ENCODE measurements at places on chromosomes 6 and 20.
A peak's percentile ranks its signal among the peaks of the same experiment; 100 is the strongest.

DNA sequence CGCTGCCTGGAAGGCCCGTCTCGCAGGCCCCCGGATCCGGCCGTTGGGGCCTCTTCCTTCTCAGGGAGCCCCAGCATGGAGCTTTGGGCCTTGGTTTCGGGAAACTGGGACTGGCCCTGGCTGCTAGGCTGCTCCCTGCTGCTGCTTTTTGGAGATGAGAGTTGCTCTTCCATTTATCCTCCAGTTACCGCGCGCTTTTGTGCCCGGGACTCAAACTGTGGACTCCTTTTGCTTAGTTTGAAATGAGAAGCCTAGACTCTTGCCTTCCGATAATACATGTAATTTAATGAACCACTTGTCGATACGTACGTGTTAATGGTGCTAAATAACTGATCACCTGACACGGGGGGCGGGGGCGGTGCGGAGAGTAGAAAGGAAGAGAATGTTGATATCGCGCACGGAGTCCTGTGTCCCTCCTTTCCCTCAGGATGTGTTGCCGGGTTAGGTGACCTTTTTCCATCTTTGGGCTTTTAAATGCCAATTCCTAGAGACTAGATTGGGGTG is 968 bp downstream of the PHF3 start:
- peak; percentile 1 for DNase-seq

- DNase-seq: no peak
These were observed 4.6 kb upstream of the PFDN4 start for GRCh38 chr20:54203281-54203680.

DNA sequence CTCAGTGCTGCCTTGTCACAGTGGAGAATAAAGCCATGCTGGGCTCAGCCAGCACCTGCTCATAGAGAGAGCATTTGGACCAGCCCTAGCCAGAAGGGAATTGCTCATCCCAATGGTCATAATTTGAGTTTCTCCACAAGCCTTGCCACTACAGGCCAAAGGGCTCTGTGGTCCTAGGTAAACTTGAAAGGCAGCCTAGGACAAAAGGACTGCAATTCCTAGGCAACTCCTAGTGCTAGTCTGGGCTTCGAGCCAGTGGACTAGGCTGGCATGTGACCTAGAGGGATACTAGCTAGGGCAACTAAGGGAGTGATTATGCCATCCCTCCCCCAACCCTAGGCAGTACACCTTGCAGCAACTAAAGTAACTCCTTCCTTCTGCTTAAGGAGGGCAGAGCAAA is 516.2 kb downstream of the BCKDHB start:
- DNase-seq: no peak

DNA sequence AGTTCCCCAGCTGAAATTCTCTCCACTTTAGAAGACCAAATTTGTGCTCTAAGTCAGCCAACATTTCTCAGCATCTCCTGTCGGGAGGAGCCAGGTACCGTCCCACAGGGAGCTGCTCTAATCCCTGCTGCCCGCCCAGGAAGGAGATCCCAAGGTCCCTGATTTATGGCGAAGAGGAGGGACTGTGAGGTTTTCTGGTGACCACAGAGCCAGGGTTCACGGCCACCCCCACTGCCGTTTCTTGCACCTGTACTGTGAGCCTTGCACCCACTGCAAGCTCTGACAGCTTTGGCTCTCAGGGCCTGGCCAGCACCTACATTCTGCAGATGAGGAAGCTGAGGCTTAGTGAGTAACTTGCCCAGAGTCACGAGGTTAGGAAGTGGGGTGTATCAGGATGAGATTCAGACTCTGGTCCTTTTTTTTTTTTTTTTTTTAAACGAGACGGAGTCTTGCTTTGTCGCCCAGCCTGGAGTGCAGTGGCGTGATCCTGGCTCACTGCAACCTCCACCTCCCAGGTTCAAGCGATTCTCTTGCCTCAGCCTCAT is 34.9 kb downstream of the FOXC1 start:
- no peak for DNase-seq

- DNase-seq: no peak
These were observed 1.8 kb downstream of the UQCC2 start for GRCh38 chr6:33709605-33710295.

DNA sequence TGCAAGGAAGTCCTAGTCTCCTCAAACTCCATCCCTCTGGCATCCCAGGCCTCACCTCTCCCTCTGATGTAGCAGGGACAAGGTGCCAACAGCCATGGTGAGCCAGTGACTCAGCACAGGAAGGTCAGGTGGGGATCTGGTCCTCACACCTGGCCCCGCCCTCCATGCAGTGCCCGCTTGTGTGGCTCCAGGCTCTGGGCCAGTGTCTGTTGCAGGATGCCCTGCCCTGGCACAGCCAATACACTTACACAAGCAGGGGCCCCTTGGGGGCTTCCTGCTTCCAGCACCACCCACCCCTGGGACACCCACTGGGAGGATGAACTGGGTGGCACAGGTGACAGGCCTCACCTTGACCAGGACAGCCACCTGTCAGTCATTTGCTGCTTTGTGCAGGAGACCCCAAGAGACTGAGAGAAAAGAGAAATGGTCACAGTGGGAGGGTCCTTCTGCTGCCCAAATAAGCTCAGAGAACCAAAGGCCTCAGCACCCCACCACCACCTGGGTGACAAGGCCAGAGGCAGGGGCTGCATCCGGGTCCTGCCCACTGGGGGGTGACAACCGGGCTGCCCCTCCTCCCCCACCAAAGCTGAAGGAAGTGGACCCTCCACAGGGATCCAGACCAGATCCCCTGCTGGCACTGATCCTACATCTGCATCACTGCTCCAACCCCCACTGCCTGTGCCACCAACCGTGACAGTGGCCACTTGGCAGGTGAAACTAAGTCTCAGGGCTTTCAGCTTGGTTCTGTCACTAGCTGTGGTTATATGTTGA is 658.8 kb upstream of the DEFB115 start:
- DNase-seq: no peak

DNA sequence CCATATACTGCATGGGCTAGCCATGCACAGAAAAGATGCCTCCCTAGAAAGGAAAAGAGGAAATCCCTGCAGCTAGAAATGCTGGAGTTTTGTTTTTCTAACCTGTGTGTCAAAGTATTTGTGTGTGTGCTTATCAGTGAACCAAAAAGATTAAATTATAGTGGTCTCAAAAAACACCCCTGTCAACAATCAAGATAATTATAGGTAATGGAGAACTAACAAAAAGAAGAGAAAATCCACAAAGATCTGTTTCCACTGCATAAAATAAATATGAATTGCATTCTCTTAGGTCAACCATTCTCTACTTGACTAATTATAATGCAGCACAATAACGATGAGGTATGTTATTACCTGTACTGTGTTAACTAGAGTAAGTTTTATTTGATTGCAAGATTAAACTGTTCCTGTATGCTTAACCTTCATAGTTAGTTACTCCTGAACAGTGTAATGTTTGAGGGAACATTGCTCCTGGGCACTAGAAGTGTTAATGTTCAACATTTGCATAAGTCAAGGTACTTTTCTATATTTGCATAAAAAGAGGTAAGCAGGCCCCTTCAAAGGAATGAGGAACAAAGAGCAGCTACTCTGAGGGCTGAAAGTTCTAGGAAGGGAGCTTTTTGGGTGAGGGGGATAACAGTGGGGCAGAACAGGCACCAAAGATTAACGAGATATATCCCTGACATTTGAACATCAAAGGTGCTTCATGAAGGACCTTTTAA is 212.1 kb downstream of the BTBD9 start:
- no peak for DNase-seq

DNA sequence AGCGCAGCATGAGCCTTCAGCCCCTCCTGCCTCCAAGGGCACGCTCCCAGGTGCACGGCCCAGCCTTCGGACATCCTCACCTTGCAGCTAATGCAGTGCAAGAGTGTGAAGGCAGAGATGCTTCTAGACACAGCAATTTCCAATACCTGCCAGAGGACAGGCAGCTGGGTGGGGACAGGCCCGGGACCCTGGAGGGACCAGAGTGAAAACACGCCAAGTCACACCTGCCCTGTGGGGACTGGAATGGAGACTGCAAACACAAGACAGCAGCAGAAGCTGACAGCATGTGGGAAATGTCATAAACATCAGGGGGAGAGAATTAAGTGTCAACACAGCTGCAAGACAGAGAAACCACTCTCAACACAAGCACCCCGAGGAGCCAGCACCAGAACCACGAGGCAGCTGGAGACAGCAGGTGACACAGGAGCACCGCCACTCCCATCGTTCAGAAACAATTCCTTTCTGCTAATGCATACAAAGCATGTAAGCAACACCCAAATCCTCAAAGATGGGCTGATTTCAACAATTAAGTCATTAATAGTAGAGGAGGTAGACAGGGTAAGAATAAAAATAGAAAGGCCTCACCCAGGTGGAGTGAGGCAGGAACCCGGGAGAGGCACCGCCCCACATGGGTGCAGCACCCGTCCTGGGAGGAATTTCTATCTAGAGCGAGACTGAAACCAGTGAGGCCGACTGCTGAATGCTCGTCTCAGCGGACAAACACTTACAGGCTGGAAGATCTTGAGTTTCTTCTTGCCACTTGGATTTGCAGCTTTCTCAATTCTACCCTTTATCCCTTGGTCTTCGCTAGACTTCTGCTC is 17.1 kb downstream of the DIDO1 start:
- DNase-seq: no peak

DNA sequence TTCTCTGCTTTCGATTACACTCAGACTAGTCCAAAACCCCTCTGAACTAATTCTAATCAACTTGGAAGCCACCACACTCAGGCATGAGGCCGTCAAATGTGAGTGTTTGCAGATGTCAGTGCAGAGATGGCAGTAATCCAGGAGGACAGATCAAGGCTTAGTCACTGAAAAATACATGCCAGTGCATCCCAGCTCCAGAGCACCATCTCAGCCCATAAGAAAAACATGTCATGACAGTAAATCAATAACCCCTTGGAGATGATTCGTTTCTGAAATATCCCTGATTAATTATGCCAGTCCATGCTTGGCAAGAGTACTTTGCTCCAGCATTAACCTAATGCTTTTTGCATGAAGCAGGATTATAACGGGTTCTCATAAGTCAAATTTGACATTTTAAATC is 179.5 kb downstream of the ADAT2 start:
- no peak for DNase-seq

DNA sequence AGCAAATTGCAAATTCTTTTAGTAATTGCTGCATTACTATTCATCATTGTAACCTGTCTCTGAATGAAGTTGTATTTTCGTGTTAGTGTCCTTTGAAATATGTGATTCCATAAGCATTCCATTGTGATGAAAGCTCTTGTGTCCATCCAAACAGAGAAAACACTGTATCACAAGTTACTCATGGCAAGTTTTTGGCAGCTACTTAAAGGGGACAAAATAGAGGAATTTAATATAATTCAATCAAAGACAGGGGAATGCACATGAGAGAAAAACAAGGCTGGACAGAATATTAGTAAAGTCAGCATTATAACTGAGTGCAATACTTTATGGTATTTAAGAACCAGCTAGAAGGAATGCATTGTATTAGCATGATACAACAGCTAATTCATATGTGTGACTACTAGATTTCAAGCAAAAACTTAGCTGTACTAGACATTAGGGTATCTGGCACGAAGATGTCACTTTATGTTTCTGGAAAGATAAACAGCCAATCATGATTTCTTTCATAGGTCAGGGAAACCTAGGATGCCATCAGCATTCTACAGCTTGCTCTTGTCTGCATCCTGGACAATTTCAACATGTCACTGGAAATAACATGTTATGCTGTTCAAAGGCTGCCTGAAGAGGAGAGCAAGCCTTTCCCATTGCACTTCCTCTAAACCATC is 270.6 kb upstream of the MARCKS start:
- DNase-seq: no peak

GRCh38 chr6:128882560-128882959 is 378 bp upstream of the LAMA2 start:
- DNase-seq: no peak

GRCh38 chr6:113591896-113592827 is 265.0 kb upstream of the MARCKS start:
- no peak for DNase-seq

- DNase-seq: no peak
These were observed 89.0 kb upstream of the NOX3 start for GRCh38 chr6:155544677-155545076.

DNA sequence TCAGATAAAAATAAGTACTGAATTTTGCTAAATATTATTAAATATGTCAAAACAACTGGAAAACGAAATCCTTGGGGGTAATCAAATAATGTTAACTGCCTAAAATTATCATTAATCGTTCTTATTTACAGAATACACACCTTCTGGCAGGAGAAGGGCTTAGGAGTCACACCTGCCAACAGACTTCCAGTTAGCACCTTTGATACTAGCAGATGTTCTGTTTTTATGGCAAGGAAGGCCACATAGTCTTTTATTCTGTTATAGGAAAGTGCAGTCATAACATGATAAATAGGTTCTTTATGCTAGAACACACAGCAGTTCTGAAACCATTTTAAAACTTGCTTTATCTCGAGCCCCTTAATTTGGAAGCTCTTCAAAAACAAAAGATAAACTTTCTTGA is 464.1 kb downstream of the UTRN start:
- no peak for DNase-seq

Measured in stimulated activated CD4-positive, alpha-beta T cell treated with anti-CD3 and anti-CD28 coated beads, TNF-alpha, amount 100 ng/mL, for 1 hour (primary cell).